Left ventricle myocardium inferior (tissue), 1 donor: ENCODE measurements at places on chromosomes 5 and 9. TPM values are rescaled to one million over a fixed set of nuclear protein-coding genes. Genes with fewer than 3 reads are reported as not detected.

Gene SLC6A19
- not detected for total RNA-seq

Gene DMRT3
- not detected for total RNA-seq

Gene GGTA1
- 34.1 TPM for total RNA-seq

Gene LCN1
- not detected for total RNA-seq

Gene GM2A
- 35.4 TPM for total RNA-seq

- H3K4me3 ChIP-seq = no peak overlapping the region
- no peak for DNase-seq
- no peak overlapping the region for H3K27ac ChIP-seq
Observed at GRCh38 chr5:751496-751895, 33.0 kb downstream of the ZDHHC11B start.

GRCh38 chr5:151780348-151780747 lies 8.6 kb downstream of the G3BP1 start:
- peaks cover 7% of the 10 kb centered on the region for H3K36me3 ChIP-seq
- no peak overlapping the region for H3K4me3 ChIP-seq
- no peak overlapping the region for H3K27ac ChIP-seq
- no peaks in the 10 kb centered on the region for H3K27me3 ChIP-seq
- no peak for DNase-seq

Gene PLPPR1
- total RNA-seq = not detected

DNA sequence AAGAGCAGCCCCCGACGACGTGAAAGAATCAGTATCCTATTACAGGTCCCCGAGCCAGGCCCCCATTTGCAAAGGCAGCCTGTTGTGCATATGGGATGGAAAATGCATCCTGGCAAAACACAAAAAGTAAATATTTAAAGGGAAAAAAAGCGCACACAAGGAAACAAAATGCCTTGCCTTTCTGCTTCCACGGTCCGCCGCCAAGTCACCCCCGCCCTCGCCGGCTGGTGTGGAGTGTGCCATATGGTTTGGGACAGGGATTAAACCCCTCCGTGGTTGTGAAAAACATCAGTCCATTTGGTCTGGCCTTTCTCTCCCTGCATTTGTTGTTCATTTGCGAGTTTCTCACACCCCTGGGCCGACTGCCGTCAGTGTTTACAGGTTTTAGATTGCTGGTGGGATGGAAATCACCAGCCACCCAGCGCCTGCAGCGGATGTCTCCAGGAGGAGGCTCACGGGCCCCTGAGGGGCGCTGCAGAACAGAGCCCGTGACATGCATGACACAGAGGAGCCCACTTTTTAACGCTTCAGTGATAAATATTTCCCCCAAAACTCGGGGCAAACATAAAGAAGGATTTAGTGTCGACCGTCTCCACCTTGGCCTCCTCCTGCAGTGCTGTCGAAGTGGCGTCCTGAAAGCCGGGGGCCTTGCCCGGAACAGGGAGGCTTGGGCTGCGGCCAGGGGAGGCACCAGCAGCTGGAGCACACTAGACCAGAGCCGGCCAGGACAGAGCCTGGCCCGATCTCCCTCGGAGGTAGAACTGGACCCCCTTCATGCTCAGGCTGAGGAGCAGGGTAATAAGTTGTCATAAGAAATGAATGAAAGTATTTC lies 161.5 kb downstream of the HSD17B3 start:
- H3K4me3 ChIP-seq = no peak overlapping the region
- no peak overlapping the region for H3K27ac ChIP-seq
- peaks cover 60% of the 10 kb centered on the region for H3K27me3 ChIP-seq
- no peak for DNase-seq

DNA sequence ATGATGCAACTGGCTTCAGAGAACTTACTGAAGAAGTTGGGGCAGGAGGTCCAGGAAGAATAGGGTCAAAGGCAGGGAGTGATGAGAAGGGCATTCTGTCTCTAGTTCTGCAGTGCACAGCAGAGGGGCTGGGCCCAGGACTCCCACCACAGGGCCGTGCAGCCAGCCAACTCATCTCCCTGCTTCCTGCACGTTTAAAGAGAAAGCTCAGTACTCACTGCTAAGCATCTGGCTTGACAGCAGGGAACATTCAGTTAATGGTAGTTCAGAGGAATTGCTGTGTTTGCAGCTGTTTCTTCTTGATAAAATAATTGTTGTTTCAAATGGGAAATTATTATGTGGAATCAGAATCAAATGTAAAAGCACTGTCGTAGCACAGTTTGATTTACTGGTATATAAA lies 25.6 kb upstream of the SCAMP1 start:
- H3K27ac ChIP-seq = no peak overlapping the region
- peaks cover 2% of the 10 kb centered on the region for H3K4me1 ChIP-seq
- DNase-seq = no peak
- H3K36me3 ChIP-seq = no peaks in the 10 kb centered on the region

Gene DBH
- not detected for total RNA-seq

DNA sequence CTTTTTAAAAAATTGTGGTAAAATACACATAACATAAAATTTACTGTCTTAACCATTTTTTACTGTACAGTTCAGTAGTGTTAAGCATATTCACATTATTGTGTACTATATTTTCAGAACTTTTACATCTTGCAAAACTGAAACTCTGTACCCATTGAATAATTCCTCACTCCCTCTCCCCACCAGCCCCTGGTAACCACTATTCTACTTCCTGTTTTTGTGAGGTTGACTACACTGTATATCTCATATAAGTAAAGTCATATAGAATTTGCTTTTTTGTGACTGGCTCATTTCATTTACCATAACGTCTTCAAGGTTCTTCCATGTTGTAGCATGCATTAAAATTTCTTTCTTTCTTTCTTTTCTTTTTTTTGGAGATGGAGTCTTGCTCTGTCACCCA lies 87.0 kb downstream of the LNPEP start:
- H3K27ac ChIP-seq = no peak overlapping the region
- DNase-seq = no peak
- H3K4me3 ChIP-seq = no peak overlapping the region
- no peaks in the 10 kb centered on the region for H3K27me3 ChIP-seq

Gene ANKRD31
- total RNA-seq = 0.11 TPM

- no peaks in the 10 kb centered on the region for H3K36me3 ChIP-seq
- H3K27me3 ChIP-seq = no peaks in the 10 kb centered on the region
- peaks cover 16% of the 10 kb centered on the region for H3K4me1 ChIP-seq
- no peak for DNase-seq
- H3K4me3 ChIP-seq = no peak overlapping the region
- no peak overlapping the region for H3K27ac ChIP-seq
Observed at GRCh38 chr9:112858005-112858404, 32.7 kb downstream of the SLC46A2 start.
